ENCODE measurements at places on chromosomes 12 and 14.

- no peak for DNase-seq
These were observed 11.5 kb downstream of the NKX2-1 start for GRCh38 chr14:36508418-36509068.

DNA sequence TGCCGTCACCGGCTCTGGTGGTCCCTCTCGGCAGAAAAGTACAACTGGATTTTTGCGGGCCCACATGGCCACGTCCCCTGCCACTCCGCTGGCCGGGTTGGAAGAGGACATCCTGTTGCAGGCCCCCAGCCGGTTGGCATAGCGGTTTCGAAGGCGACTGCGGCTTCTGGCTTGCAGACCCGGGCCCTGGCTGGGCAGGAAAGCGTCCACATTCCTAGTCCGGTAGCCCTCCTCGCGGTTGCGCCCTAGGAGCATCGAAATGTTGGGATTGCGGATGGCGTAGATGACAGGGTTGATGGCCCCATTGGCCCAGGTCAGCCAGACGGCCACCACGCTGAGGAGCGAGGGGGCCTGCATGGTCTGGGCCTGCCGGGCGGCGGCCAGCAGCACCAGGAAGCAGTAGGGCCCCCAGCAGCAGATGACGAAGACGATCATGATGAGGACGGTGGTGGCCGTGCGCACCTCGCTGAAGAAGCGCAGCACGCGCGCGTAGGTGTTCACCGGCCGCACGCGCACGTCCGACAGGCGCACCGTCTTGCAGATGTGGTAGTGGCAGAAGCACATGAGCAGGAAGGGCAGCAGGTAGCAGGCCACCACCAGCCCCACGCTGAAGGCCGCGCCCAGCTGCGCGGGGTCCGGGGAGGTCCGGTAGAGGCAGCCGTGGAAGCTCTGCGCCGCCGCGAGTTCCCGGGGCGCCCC lies 1.2 kb downstream of the GPR135 start:
- DNase-seq: no peak

- no peak for DNase-seq
These were observed 407.2 kb downstream of the NOVA1 start for GRCh38 chr14:26190646-26191045.

DNA sequence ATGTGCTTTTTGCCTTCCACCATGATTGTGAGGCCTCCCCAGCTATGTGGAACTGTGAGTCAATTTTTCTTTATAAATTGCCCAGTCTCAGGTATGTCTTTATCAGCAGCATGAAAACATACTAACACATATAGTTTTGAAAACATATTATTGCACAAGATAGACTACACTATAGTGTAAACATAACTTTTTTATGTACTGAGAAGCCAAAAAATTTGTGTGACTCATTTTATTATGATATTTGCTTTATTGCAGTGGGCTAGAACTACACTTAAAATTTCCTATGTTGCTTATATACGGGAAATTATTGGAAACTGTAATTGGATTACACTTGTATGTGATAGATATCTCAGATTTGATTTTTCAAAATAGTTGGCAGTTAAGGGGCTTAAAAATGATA lies 885.5 kb upstream of the FBXO33 start:
- no peak for DNase-seq

- no peak for DNase-seq
These were observed 793.5 kb upstream of the NOVA1 start for GRCh38 chr14:27391331-27391730.

- DNase-seq: peak; percentile 5
These were observed 122.0 kb downstream of the KCNC2 start for GRCh38 chr12:75087654-75088053.

DNA sequence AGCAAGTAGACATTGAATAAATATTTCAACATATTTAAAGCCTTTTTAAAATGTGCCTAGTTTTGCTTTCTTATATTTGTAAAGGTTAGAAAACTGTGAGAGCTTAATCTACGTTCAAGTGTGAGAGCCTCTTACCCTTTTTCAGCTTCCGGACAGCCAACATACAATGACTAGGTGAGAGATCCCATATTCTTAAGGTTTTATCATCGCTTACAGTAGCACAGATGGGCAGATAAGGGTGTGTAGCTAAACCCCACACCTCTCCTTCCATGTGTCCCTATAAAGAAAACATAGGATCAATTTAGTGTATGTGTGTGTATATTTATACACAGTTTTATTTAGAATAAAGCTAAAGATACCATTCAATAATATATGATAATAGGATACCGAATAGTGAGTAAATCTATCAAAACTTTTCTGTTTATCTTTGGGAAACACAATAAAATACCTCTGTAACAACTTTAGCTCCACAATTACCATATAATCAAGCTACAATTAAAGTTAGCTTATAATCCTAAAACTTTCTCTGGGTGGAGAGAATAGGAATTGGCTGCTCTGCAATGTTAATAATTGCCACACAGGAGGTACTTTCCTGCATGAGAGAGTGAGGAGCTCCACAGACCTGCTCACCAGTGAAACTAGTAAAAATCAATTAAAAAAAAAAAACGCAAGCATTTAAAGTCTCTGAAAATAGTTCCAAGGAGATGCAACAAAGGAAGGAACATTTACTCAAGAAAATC lies 110.8 kb downstream of the EML5 start:
- no peak for DNase-seq

GRCh38 chr14:69531135-69531534 lies 43.5 kb downstream of the CCDC177 start:
- DNase-seq: no peak

- no peak for DNase-seq
These were observed 13.1 kb downstream of the DYNC1H1 start for GRCh38 chr14:101977311-101978071.

DNA sequence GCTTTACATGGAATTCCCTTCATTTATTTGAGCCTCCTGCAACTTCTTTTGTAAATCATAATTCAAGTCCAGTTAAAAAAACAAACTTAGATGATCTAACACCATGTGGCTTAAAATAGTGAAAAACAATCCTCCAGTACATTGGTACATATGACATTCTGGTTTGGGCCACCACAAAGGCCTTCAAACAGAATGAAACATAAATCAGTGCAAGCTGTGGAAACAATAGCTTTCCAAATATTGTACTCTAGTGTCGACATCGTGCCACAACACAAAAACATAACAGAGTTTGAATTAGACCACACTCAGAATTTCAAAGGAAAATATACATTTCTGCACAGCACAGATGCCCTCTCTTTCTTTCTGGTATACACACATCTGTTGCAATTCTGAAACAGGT lies 751.3 kb downstream of the SLC6A15 start:
- DNase-seq: no peak

DNA sequence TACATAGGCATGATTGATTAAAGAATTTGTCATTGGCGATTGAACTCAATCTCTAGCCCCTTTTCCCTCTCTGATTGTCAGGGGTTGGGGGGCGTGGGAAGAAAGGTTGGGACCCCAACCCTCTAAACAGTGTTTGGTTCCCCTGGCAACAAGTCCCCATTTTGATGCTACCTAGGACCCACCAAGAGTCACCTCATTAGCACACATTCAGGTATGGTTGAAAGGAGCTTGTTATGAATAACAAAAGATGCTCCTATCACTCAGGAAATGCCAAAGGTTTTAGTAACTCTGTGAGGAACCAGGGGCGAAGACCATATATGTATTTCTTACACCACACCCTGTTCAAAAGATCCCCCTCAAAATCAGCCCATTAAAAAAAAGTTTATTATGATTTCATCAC lies 14.3 kb downstream of the RNF212B start:
- DNase-seq: no peak

- DNase-seq: no peak
These were observed 174.8 kb downstream of the LRIG3 start for GRCh38 chr12:58745348-58746125.

GRCh38 chr12:131869871-131870418 lies 24.5 kb upstream of the ULK1 start:
- DNase-seq: peak; percentile 8

- no peak for DNase-seq
These were observed 259.6 kb downstream of the ERC1 start for GRCh38 chr12:1250641-1251040.

DNA sequence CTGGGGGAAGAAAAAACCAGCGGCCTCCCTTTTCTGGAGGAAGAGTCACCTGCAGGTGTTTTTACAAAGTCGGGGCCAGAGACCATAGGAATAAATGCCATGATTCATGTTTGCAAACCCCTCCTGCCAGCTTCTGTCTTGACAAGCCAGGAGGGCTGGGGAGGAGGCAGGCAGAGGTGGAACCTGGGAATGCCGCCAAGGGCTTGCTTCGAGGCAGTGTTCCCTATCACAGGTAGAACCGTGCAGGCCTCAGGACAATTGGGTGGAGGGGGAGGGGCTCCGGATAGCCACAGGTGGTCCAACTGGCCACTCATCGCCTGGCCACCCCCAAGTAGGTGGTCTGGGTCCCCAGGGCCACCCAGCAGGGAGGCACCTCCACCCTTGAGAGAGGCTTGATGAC lies 14.2 kb upstream of the DLK1 start:
- DNase-seq: no peak

- DNase-seq: peak; percentile 46
These were observed 43.8 kb downstream of the CCNK start for GRCh38 chr14:99524804-99525698.

- no peak for DNase-seq
These were observed 67.8 kb upstream of the NAP1L1 start for GRCh38 chr12:76152181-76152807.

- peak; percentile 35 for DNase-seq
These were observed 319.4 kb downstream of the KCNC2 start for GRCh38 chr12:74890237-74890599.

GRCh38 chr14:61620130-61620946 lies 75.0 kb upstream of the HIF1A start:
- DNase-seq: no peak

DNA sequence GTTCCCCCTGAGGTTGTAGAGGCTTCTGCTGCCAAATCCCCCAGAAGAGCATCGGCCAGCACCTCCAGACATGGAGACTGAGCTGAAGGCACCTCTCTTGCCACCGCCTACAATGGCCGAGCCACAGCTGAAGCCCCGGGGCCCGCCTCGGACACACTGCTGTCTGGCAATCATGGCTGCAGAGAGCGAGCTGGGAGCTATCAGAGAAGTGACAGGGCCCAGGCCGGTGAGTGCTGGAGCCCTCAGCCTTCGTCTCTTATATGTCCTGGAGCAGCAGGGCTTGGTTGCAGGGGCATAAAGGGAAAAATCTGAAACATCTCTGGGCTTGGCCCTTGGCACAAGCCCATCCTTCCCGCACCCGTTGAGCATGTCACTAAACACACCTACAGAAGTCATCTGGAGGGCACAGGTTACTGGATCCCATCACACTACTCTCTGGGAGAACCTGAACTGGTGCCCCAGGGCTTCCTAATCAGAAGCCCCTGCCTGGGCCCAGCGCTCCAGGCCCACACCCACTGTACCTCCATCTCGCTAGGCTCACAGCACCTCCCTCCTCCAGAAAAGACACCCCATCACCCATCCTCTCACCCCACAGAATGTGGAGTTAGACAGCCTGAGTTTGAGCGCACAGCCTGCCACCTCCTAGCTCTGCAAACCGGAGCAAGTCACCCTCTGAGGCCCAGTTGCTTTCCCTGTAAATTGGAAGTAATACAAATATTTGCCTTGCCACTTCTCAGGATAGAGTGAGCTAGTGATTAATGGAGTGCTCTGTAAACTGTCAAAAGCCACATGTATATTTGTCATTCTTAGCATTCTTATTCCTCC lies at the start of gene KRT4:
Gene KRT4 (minus strand): TSS at position 232 of the 825 bp plus-strand sequence. CDS start 58 bp downstream, at position 174.
- no peak for DNase-seq

DNA sequence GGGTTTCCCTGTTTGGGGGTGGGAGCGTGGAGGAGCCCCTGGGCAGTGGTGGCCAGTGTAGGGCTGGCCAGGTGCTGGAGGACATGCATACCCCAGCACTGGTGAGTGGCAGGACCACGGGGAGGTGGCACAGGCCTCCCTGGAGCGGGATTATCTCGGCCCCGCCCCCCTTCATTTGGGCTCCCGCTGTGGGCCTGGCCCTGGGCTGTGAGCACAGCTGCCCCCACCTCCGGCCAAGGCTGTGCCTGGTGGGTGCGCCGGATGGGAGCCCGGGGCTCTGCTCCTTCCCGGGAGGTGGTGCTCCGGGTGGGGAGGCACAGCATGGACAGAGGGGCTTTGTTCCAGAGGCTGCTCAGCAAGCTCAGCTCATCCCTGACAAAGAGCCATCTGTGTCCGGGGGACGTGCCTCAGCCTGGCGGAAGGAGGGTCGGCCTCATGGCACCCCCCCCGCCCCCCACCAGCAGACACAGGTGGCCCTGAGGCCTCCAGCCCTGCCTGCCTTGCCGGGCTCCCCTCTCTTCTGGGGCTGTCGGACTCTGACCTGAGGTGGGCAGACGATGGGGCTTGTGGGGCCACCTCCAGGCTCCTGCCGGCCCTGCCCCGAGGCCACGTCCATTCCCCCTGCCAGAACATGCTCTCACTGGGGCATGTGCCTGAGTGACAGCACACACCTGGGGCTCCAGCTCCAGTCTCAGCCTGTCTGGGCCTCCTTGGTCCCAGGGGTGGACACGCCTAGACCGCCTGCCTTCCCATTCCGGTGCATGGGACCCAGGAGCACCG lies 8.4 kb downstream of the TEDC1 start:
- DNase-seq: no peak

DNA sequence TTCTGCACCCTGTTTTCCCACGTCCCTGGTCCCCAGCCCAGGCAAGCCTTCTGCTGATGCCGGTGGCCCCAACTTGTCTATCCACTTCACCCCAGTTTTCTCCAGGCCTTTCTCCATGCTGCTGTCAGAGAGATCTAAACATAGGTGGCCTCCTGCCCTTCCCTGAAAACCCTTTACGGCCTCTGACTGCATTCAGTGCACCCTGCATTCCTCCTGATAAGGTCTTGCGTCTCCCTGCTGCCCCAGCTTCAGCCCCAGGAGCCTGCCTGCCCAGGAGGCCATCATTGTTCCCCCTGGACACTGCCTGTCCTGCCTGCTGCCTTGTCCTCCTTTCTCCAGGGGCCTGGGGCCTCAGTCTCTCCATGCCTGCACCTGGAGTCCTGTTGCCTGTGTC lies 29.8 kb downstream of the TRAF3 start:
- no peak for DNase-seq

DNA sequence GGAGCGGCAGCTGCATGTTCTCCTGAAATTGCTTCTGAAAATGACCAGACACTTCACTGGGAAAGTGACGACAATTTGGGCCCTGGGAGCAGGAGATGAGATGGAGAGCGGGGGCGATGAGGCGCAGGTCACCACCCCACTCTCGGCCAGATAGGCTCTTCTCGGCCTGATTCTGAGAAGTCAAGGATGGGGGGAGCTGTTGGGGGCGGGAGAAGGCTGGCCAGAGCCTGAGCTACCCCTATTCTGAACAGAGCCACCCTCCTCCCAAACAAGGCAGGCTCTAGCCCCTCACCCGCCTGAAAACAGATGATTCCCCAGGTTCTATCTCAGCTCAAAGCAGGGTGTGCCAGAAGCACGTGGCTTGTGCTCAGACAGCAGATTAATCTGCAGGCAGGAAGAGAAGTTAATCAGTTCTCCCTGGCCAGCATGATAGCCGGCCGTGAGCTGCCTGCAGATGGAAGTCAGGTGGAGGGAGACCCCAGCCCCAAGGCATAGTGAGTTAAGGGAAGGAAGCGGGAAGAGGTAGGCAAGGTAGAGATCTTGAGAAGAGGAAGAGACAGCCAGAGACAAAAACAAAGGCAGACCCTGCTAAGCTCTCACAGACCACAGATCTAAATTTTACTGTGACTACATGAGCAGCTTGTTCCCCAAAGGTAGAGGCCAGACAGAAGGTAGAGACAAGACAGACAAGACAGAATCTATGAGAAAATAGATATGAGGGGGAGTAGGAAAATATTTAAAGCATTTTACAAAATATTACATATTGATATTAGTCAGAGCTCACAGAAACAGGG lies 10.9 kb upstream of the TAC3 start:
- DNase-seq: no peak

Measured in HEK293T (cell line).